ENCODE measurements at places on chromosomes 2 and 18. TPM values are rescaled to one million over a fixed set of nuclear protein-coding genes. Genes with fewer than 3 reads are reported as not detected.

The KLHL29 gene
- 16.7 TPM for total RNA-seq

GRCh38 chr2:20415511-20415918 lies 31.4 kb upstream of the RHOB start:
- H3K4me3 ChIP-seq: no peak overlapping the region
- no peak for DNase-seq
- no peak overlapping the region for H3K27ac ChIP-seq
- no peaks in the 10 kb centered on the region for H3K27me3 ChIP-seq
- H3K4me1 ChIP-seq: no peaks in the 10 kb centered on the region

GRCh38 chr18:7939521-7939920 lies 372.4 kb downstream of the PTPRM start:
- no peak overlapping the region for H3K4me3 ChIP-seq
- no peaks in the 10 kb centered on the region for H3K36me3 ChIP-seq
- H3K27me3 ChIP-seq: no peaks in the 10 kb centered on the region
- no peak for DNase-seq
- no peak overlapping the region for H3K27ac ChIP-seq

- peak overlapping the region; percentile 1 for H3K27ac ChIP-seq
- no peaks in the 10 kb centered on the region for H3K4me1 ChIP-seq
- no peaks in the 10 kb centered on the region for H3K36me3 ChIP-seq
- H3K27me3 ChIP-seq: no peaks in the 10 kb centered on the region
- no peak overlapping the region for H3K4me3 ChIP-seq
These were observed 41.7 kb upstream of the MALL start for GRCh38 chr2:110157153-110157793.

GRCh38 chr2:220396287-220396686 lies 768.9 kb downstream of the SLC4A3 start:
- no peaks in the 10 kb centered on the region for H3K27me3 ChIP-seq
- DNase-seq: no peak
- H3K36me3 ChIP-seq: no peaks in the 10 kb centered on the region
- no peak overlapping the region for H3K4me3 ChIP-seq
- no peak overlapping the region for H3K27ac ChIP-seq
